NCI-H524 treated with DMSO at 0.1 percent for 48 hours (cell line): ENCODE measurements at places on chromosomes 7 and 10.

GRCh38 chr7:80488851-80489370 is 23.0 kb downstream of the GNAT3 start:
- DNase-seq, result no peak

DNA sequence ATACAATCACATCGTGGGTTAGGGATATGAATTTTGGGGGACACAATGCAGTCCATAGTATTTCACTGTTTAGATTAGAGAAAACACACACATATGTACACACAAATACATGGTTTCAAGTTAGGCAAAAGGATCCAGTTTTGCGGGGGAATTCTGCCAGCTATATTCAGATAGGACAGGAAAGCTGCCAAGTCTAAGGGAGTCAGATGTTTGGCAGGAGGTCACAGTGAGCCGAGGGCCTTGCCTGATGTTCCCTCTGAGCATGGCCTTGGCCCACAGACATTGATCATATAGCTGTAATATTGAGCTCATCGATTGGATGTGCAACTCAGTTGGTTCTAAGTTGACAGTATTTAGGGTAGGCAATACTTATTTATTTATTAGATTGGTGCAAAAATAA is 122.8 kb downstream of the ADRA2A start:
- no peak for DNase-seq

- DNase-seq, result no peak
These were observed 40.6 kb upstream of the RBAK start for GRCh38 chr7:5005066-5005465.

- DNase-seq, result no peak
These were observed 14.6 kb upstream of the AQP1 start for GRCh38 chr7:30896783-30897637.

GRCh38 chr7:128000048-128000447 is 31.2 kb downstream of the LRRC4 start:
- DNase-seq, result no peak
